CD8-positive, alpha-beta T cell (primary cell): ENCODE measurements at places on chromosomes 1 and 21.

- no peak for DNase-seq
These were observed 34.5 kb upstream of the DIPK1A start for GRCh38 chr1:92995441-92996430.

GRCh38 chr1:97247196-97247595 lies 525.6 kb downstream of the PTBP2 start:
- no peak for DNase-seq

GRCh38 chr1:208460823-208461222 lies 216.6 kb upstream of the PLXNA2 start:
- DNase-seq: no peak

GRCh38 chr1:27372808-27373690 lies 1.6 kb downstream of the FCN3 start:
- DNase-seq: no peak

DNA sequence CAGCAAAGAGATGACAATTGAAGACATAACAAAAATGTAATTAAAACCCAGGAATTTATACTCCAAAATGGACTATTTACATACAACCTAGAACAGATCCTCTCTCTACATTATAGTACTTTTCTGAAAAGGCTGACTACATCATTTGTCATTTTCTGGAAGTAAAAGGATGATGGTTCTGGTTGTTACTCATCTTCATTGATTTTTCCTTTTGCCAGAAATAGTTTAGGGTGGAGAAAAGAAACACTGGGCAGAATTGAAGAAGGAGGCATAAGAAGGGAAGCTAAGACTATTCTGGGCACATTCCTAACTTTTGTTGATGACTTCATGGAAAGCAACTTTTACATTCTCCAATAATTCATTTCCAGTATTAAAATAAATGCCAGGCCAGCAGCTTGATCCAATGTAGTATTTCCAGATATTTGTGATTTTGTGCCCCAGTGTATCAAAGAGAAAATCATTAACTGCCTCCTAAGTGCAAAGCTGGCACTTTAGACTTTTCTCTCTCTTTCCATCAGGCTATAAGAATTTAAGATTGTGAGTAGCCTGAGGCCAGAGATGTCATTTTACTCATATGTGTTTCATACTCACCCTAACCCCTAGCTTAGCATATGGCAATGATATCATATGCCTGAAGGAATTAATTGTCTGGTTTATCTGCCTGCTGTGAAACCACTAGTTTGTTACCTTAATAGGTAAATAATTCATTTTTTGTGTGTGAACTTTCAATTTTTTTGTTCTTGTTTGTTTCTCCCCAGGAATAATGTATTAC lies 369.5 kb upstream of the LYPLAL1 start:
- no peak for DNase-seq

- DNase-seq: no peak
These were observed 105.0 kb upstream of the SPAG17 start for GRCh38 chr1:118290046-118290445.

DNA sequence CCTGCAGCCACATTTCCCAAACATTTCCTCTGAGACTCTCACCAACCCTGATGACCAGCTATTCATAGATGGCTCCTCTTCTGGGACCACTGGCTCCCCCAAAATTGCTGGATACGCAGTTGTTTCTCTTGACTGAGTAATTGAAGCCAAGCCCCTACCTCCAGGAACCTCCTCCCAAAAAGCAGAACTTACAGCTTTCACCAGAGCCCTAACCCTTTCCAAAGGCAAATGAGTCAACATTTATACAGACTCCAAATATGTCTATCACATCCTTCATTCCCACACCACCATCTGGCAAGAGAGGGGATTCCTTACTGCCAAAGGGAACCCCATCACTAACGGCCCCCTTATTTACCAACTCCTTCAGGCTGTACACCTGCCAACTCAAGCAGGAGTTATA lies 20.3 kb upstream of the CA6 start:
- no peak for DNase-seq

- no peak for DNase-seq
These were observed 22.9 kb upstream of the LAMC1 start for GRCh38 chr1:183000167-183000962.

DNA sequence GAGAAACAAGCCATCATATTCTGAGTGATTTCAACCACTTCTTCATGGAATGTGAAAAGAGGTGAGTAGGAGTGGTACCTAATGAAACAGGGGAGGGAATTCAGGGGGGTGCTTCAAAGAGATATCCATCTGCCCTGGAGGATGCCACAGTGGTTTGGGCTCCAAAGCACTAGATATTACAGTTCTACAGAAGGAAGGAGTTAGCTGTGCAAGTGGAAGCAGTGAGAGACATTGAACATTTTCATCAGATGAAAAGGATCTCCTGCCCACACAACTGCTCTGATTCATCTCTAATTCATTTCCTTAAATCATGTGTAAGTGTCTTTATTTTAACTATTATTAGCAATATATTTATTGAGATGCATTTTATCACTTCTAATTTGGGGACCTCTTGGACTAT lies 2.8 kb upstream of the RGS5 start:
- no peak for DNase-seq

DNA sequence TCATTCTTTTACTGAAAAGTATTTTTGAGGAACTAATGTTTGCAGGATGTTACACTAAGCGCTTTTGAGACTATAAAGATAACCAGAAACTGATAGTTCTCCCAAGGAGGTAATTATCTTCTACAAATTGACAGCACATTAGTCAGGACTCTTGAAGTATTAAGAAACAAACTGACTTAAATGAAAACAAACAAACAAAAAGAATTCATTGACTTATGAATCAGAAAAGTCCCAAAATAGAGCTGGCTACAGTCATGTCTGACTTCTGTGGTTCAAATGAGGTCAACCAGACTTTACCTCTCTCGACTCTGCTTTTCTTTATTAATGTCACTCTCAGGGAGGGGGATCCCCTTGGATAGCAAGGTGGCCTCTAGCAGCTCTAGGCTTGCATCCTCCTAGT lies 296.8 kb downstream of the TPR start:
- DNase-seq: no peak

- no peak for DNase-seq
These were observed 48.0 kb downstream of the ACTN2 start for GRCh38 chr1:236734141-236734765.

DNA sequence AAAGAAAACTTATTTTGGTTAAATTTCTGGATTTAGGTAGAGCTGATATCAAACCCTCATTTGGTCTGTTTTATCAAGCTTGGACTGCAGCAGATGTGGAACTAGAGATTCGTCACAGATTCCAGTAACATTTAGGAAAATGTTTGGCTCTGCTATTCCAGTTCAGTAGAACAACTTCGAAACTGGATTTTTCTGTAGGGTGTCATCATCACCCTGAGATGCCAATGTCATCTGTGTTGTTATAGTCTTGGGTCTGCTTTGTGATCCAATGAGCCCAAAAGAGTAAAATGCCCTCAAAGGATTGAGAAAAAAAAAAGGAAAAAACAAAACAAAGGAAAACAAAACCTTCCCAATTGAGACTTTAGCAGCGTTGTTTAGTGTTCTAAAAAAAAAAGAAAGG lies 55.4 kb downstream of the LAMC2 start:
- DNase-seq: no peak

GRCh38 chr21:37452227-37452626 lies 85.7 kb downstream of the DYRK1A start:
- no peak for DNase-seq

DNA sequence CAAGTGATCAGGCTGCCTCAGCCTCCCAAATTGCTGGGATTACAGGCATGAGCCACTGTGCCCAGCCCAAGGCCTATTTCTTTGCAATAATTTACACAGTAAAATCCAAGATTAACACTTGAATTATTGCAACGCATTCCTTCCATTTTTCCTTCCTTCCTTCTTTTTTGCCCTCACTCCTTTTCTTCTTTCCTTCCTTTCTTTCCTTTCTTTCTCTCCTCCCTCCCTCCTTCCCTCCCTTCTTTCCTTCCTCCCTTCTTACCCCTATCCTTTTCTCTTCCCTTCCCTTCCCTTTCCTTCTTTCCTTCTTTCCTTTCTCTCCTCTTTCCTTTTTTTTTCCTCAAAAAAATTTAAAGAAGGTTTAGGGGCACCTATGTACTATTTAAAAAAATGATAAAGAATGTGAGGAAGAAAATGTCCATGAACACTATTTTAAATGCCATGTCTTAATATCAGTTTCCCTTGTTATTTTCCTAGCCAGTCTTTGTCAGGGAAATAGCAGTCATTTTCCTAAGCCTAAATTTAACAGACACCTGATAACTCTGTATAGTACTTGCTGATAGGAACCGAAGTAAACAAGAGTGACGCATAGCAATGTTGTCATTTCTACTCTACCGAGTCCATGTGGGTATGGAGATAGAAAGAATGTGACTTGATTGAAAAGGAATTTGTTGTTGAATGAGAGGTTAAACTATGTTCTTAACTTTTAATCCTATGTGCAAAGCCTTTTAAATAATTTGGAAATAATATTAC lies 79.8 kb upstream of the HMCN1 start:
- DNase-seq: no peak

- no peak for DNase-seq
These were observed 11.0 kb upstream of the CDK18 start for GRCh38 chr1:205493241-205494085.

DNA sequence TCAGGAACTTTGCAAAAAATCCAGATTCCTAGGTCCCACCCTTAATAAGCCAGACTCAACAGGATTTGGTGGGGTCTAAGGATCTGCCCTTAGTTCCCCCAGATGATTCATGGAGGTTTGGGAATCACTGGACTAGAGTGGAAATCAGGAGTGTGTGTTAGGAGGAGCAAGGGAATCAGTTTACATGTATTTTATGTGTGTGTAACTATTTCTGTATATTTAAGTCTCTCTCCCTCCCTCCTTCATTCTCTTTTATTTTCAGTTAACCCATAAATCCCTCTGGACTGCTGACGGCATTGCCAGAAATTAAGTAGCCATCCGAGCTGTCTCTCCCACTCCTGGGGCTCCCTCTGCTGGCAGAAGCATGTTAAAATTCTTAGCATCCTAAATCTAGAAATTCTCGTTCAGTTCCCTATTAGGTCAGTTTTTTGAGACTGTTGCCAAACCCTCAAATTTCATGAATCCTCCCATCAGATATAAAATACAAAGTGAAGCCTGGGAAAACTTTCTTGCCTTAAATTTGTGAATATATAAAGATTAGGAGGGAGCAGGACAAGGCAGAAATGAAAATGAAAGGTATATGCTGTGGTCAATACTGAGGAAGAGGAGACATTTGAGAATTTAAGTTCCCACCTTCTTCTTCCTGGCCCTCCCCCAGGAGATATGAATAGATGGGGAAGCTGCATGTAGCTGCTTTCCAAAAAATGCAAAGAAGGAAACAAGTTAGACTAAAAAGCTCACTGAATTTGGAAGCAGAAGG lies 11.7 kb upstream of the HSD11B1 start:
- peak; percentile 51 for DNase-seq

DNA sequence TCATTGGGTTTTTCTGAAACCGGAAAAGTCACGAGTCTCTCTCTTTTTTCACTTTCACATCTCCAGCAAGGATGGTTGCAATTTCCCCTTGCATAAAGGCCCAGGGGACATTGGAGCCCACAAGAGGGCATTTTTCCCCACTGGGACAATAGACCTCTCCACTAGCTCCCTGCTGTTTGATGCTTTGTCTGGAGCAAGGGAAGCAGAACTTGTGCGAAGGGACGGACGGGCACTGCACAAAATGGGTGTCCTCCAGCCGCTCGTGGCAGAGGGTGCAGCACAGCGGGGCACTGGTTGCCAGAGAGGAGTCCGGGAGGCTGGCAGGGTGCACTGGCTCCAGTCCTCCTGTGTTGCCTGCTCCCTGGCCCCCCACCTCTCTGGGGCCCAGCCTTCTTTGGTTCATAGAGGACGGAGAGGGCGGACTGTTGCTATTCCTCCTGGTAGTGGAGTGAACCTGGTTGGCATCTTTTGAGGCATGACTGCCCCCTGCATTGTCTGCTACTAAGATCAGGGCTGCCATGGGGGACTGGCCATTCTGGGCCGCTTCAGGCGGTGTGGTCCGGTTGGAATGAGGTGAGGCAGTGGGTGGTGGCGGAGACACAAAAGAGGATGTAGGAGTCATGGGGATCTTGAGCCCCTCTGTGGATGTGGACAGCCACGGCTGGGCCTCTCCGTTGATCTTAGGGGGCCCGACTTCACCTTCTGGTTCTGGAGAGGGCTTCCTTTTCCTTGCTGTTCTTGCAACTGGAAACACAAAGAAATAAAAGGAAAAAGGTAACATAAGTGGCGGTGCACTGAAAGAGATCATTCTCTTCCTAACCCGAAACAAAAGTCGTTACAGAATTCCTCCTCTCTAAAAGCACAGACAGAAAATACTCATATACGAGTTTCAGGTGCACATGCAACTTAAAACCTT lies 2.6 kb downstream of the IRF2BP2 start:
- DNase-seq: peak; percentile 23

GRCh38 chr21:45264146-45264911 lies 23.4 kb downstream of the POFUT2 start:
- DNase-seq: no peak

GRCh38 chr1:6052543-6053205 lies 7.0 kb downstream of the KCNAB2 start:
- peak; percentile 59 for DNase-seq

DNA sequence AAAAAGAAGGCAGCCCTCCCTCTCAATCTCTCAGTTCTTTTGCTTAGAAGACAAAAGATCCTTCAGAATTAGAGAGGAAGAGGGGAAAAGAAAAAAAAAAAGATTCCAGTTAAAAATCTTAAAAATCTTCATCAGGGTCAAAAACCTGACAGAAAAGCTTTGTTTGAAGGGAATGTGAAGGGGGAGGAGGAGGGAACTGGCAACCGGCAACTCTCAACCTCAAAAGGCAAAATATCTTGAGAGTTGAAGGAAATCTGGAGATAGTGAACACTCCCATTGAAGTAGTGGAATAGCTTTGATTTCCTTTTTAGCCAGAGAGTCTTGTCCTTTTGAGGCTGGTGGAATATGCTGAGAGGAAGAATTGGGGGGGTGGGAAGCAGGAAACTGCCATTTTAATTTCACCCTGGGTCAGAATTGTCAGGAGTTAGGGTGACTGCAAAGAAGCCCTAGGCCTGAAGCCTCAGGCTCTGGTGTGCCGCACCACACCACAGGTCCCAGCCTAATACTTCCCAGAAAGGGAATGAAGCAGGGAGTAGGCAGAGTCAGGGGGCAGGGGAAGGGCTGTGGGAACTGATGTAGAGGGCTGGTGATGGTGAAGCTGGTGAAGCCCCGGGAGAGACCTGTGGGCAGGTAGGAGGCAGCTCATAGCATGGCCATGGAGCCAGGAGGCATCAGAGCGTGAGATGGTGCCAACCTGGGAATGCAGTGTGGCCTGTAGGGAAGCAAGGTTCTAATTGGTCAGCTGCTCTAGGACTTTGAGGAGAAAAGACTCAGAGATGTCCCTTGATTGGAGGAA lies 24.6 kb downstream of the KIRREL1 start:
- no peak for DNase-seq

DNA sequence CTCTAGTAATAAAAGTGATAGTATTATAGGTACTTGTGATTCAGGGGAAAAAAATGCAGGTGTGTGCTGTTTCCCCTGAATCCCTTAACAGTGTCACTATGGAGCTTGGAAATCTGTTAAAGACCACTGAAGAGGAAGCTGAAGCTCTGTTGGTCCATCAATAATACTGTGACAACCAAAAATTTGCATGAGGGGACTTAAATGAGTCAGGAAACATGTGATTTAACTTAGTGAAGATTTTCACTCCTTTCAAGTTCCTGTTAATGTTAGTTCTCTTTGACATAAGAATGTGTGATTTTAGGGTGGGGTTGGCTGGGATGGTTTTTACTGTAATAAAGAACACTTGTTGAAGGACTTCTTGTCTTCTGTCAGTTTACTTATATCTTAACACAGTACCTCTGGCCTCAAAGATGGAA lies 32.0 kb downstream of the VANGL2 start:
- no peak for DNase-seq

- DNase-seq: no peak
These were observed 297.4 kb downstream of the ST6GALNAC3 start for GRCh38 chr1:76371941-76372340.
